ENCODE measurements at places on chromosomes 4 and X.

GRCh38 chrX:116493271-116493670 lies 30.5 kb upstream of the CT83 start:
- ATAC-seq: no peak

- ATAC-seq: no peak
Observed at GRCh38 chrX:22078117-22078516, 46.0 kb downstream of the PHEX start.

- no peak for ATAC-seq
Observed at GRCh38 chr4:30262379-30262778, 457.8 kb upstream of the PCDH7 start.

GRCh38 chr4:151169900-151170299 lies 70.5 kb downstream of the RPS3A start:
- no peak for ATAC-seq

DNA sequence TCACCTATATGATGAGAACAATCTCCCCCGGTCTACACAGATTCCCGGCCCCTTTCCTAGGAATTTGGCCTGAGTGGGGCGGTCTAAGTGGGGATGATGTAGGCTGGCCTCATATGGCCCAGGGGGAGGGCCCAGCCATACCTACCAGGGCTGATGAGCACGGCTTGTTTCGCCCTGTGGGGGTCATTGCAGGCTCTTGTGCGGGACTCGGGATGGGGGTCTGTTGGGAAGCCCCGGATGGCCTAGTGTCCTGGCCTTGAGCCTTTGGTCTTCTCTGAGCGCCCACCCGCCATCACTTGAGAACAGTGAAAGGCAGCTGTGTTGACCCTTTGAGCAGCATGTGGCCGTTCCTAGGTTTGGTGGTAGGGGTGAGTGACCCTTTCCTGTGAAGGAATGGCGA lies 4.8 kb upstream of the CTAG2 start:
- ATAC-seq: no peak

DNA sequence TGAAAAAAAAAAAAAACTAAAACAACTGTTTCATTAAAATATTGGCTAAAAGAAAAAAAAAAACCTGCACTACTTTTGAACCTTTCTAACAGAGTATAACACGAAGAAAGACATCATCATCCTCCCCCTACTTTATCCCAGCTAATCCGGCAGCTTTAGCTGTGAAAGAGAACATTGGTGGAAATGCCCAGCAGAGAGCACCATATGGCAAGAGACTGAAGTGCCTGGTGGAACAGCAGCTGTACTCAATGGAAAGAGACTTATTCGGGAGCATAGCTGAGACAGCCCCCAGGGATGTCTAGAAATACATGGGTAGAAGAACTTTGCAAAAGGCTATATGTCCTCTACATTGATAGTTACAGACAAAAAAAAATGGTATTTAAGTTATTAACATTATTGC lies 30.3 kb downstream of the STPG2 start:
- ATAC-seq: no peak

- ATAC-seq: no peak
Observed at GRCh38 chr4:475962-476361, 23.0 kb downstream of the ZNF721 start.

DNA sequence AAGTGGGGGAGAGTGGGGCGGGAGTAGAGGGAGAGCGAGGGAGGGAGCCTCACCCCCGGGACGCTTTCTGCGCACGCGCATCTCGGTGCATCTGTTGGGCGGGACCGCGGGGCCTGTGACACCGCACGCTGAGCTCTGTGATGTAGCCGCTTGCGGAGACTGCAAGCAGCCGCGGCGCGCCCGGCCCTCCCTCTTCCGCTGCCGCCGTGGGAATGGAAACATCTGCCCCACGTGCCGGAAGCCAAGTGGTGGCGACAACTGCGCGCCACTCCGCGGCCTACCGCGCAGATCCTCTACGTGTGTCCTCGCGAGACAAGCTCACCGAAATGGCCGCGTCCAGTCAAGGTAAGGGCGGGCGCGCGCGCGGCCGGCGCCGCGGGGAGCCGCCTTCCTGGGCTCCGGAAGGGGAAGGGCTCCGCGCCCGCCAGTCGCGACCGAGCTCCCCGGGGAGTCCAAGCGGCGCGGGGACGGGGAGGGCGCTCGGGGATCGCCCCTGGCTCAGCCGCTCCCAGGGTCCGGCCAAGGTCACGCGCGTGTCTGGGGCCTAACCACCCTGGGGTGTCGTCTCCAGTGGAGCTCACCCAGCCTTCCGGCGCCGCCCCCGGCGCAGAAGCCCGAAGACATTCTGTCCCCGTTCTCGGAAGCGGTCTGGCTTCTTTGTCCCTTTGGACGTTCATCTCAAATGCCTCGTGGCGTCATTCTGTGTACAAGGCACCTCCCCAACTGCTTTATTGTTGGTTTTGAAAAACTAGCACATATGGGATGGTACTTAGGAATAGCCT lies at the start of gene FUNDC2:
Gene FUNDC2 (plus strand): TSS at position 118 of the 782 bp plus-strand sequence. CDS start 95 bp downstream, at position 213.
- peak; percentile 89 for ATAC-seq

DNA sequence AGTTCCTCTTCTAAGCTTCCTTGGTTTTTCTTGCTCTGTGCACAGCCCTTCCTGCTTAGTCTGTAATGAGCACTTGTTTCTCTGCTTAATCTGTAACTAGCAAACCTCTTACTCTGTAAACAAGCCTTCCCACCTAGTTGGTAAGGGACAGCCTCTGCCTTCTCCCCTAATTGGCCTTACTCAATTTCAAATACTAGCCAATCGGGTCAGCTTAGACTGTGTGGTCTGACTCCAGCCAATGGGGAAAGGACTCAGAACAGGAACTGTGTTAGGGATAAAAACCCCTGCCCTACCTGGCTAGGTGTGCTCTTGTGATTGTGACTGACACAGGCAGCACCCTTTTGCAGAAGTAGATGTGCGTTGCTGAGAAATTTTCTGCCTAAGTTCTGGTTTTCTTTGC lies 136.5 kb upstream of the AADAT start:
- no peak for ATAC-seq

DNA sequence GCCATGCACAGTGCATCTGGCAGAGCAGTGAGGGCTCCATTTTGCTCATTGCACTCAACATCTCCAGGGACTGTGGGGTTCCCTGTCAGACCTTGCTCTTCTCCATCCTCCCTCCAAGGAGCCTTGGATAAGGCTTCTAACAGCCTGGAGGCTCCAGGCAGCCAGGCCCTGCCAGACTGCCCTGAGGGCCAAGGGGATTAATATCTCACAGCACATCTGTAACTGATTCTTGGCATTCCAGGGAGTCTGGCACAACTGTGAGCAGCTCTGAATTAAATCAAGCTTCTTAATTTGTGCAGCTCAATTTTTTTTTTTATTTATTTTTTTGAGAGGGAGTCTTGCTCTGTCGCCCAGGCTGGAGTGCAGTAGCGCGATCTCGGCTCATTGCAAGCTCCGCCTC lies 224.5 kb upstream of the PGRMC2 start:
- ATAC-seq: no peak

DNA sequence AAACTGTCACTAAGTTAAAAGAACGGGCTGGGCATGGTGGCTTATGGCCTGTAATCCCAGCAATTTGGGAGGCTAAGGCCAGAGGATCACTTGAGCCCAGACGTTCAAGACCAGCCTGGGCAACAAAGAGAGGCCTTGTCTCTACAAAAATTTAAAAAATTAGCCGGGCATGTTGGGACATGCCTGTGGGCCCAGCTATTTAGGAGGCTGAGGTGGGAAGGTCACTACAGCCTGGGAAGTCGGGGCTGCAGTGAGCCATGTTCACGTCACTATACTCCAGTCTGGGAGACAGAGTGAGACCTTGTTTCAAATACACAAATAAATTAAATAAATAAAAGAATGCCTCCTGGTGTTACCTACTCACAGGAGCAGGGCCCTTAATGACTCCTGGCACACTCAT lies 69.5 kb downstream of the APBB2 start:
- ATAC-seq: no peak

DNA sequence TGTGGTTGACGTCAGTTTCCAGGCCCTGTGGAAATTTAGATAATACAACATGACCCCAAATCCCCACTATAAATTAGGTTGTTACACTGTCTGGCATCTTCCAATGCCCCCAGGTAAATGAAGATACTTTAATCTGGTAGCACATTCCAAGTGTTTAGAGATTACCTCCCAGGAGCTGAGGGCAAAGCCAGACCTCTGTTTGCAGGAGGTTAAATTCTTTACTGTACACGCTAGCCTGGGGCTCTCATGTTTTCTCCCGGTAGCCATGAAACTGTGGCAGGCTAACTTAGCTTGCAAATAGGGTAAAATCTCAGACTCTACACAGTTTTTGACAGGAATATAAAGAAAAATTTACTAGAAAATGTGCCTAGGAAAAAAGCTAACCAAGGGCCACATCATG lies 450.0 kb downstream of the PDGFC start:
- no peak for ATAC-seq
